Forelimb muscle (tissue), 1 donor: ENCODE measurements at places on chromosomes 3 and 15. TPM values are rescaled to one million over a fixed set of nuclear protein-coding genes. Genes with fewer than 3 reads are reported as not detected.

Gene MOBP
- polyA plus RNA-seq = 0.09 TPM

Gene CKMT1A
- not detected for polyA plus RNA-seq

Gene SETD5
- 99.2 TPM for polyA plus RNA-seq

Gene SHQ1
- 12.4 TPM for polyA plus RNA-seq

Gene ITGA11
- 3.7 TPM for polyA plus RNA-seq

Gene TRAT1
- not detected for polyA plus RNA-seq

Gene LRRC3B
- 10.0 TPM for polyA plus RNA-seq

Gene SCG3
- 0.09 TPM for polyA plus RNA-seq

DNA sequence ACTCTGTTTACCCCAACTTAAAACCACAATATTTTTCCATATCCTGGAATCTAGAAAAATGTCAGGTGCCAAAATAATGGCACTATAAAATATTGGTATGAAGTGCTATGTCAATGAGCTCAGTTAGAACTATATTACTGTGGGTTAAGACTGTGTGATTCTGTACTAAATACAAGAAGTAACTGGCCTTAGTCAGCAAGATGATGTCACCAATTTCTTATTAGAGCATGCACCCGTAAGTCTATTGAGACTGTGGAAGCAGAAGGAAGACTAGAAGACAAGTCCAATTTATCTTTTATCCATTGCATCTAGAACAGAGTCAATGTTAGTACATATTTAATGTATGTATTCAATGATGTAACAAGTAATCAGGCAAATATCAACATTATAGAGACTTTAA, 25.0 kb downstream of the LRRC58 start:
- DNase-seq = no peak

DNA sequence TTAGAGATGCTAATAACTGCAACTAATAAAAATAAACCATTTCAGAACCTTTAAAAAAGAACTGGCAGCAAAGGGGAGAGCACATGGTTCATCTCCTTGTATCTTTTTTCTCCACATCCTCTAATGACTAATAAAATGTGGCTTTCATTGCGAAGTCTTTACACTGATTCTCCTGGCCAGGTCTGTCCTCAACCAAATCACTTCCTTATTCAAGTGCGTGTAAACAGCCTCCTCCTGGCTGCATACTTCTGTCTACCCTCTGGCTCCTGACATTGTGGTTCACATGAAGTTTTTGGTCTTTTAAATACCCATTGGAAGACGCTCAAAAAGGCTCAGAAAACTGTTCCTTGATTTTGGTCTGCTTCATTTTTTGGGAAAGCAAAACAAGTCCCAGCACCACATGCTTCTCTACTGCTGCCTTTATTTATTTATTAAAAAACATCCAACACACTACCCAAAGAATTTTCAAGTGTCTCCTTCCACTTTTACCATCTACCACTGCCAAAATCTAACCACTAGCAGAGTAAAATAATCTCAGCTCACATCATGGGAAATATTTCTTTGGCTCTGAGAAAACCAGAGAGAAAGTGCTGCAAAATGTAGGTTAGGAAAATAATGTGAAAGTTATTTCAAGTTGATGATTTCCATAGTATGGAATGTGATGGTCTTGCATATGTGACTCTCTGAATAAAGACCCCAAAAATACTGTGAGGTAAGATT, 85.1 kb downstream of the EFL1 start:
- no peak for DNase-seq

GRCh38 chr15:89174476-89174875, 46.9 kb downstream of the RLBP1 start:
- DNase-seq = no peak

DNA sequence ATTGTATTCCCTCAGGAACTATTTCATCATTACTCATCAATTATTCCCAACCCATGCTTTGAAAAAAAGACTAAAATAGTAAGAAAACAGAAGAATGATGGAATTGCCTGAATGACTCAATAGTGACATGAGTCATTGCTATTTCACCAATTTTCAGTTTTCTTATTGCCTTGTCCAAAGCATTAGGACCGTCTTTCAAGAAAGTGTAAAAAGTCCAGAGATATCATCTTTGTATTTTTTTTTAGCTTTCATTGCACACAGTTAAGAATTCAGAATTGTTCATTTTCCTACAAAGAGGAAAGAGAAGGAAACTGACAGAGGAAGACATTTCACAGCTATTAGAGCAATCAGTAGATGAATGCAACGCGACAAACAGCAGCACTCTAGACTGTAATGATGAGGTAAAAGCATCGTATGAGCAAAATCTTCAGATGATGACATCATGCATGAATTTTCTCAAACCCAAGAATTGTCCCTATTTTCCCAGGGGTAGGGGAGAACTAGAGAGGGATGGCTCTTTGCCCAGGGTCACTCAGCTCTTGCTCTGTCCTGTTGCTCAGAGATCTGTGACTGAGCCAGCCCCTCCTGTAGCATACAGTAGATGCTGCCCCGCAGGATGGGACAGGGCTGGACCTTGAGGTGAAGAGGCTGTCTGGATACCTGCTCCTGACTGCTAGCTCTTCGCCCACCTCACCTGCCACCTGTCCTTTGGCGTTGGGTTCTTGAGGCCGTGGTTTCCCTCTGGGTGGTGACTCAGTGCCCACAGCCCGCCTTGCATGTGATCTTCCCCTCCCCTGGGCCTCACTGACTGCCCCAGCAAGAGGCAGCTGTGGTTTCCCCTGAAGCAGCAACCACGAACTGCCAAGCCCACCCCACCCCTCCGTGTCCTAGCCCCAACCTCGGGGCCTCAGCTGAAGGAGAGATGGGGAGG, 84.8 kb downstream of the PPCDC start:
- no peak for DNase-seq

DNA sequence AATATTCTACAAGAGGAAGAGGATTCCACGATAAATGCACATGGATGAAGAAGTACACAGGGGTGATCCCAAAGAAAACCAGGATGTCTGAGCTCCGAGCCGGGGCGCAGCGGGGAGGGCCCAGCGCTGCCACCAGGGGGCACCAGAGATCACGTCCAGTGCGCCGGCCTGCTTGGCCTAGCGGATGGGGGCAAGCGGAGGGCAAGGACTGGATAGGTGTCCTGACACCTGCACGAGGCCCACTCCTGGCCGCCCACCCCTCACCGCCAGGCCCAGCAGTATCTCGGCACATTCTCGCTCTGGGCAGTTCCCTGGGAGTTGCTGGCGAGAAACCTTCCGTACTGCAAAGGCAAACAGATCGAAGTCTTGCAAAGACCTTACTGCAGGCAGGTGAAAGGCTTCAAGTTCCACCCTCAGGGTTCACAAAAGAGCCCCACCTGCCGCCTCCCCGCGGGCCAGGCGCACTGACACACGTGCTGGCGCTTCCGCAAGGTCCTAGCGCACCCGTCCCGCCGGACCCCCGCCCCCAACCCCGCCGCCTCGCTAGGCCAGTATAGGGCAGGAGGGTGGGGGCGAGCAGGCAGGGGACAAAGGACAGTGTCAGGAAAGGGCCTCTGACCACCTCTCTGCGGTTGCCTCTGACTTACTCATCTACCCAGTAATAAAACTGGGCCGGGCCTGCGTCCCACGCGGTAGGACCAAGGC, 3.3 kb downstream of the ANKRD63 start:
- DNase-seq = no peak

- no peak for DNase-seq
Measured at GRCh38 chr3:49535971-49536874, 18.1 kb upstream of the BSN start.

- no peak for DNase-seq
Measured at GRCh38 chr3:140250010-140250855, 315.2 kb downstream of the CLSTN2 start.

DNA sequence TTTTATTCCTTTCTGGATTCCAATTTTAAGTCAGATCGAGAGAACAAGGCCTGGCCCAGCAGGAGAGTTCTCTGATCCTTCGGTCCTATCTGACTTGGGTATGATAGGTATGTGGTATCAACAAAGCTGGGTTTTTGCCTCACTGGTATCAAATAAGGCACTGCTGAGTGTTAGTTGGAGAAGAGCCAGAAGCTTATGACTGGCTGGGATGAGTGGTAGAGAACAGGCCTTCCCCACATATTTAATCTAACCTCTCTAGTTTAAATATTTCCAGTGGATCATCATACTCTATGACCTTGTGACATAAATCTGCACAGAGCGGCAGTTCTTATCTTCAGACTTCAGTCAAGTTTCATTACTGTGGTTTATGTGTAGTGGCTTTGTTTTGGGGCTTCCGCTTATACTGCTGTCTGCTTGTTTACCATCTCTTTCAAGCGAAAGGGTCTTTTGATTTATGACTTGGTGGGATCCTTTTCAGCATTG, 164.5 kb downstream of the PTPRG start:
- no peak for DNase-seq

- no peak for DNase-seq
Measured at GRCh38 chr3:161420746-161421145, 49.4 kb upstream of the SPTSSB start.

- DNase-seq = no peak
Measured at GRCh38 chr3:14096742-14097141, 27.9 kb downstream of the CHCHD4 start.

GRCh38 chr3:140470962-140471361, 206.9 kb upstream of the TRIM42 start:
- DNase-seq = no peak
